ENCODE measurements at places on chromosomes 3 and 15.

DNA sequence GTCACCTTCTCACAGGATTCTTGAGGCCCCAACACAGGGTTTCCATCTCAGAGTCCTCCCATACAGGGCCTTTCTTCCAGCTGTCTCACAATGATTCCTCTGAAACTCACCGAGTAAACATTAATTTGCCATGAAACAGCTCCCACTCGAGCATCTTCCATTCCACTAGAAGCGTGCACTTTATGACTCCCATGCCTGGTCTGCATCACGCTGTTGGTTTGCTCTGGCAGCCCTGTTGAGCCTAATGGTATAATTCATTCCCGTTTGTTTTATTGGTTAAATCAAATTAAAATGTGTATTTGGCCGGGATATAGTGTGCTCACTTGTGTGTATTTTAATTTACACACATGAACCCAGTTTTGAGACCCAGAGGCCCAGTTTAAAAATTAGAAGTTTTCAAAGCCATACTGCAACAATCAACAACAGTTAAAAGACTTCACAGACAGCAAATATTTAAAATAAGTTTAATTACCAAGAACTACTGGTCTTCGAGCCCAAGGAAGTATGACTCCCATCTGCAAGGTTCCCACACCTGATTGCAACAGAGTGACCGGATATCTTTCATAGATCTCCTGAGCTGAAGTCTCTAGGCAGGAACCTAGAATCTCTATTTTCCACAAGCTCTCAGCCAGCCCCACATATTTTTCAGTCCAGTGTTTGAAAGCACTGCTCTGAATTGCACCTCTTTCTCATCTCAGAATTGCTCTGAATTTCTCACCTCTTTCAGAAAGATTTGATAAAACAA lies 42.3 kb upstream of the GYG1 start:
- DNase-seq = no peak

- DNase-seq = no peak
Observed at GRCh38 chr15:95937128-95937528, 393.4 kb upstream of the NR2F2 start.

DNA sequence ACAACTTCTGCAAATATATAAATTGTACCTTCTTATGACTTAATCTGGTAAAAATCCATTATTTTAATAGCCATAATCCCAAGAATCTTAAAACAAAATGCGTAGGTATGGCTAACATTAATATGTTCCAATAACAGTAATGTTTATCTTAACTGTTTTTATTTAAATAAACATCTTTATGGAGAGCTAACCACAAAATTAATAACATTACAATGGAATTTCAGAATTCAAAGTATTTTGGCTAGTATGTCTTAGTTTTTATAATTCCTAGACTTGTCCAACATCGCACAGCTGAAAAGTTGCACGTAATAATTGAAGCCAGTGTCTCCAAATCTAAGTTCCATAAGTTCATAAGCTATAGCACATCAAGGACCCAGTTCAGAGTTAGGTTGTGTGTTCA lies 47.6 kb downstream of the ANKRD28 start:
- DNase-seq = no peak

DNA sequence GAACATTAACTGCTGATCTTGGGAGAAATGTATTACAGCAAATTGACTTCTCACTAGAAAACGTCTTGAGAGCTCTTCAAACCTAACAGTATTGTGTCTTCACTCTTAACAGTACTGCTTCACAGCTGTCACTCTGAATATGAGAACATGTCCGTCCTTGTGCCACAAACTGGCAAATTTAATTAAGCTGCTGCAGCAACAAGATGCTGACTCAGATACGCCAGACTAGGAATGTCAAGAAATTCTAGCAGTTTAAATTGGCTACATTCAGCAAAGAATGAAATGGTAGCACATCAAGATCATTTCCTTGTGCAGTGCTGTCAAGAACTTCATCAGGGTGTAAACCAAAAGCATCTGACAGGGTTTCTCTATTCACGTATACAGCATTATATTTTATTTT lies 7.6 kb downstream of the ICE2 start:
- no peak for DNase-seq

- DNase-seq = no peak
Observed at GRCh38 chr15:66919421-66919820, 146.0 kb upstream of the SMAD3 start.

- peak; percentile 40 for DNase-seq
Observed at GRCh38 chr3:141412087-141412935, 44.0 kb downstream of the ZBTB38 start.
